ENCODE measurements at places on chromosomes 2 and 18.

DNA sequence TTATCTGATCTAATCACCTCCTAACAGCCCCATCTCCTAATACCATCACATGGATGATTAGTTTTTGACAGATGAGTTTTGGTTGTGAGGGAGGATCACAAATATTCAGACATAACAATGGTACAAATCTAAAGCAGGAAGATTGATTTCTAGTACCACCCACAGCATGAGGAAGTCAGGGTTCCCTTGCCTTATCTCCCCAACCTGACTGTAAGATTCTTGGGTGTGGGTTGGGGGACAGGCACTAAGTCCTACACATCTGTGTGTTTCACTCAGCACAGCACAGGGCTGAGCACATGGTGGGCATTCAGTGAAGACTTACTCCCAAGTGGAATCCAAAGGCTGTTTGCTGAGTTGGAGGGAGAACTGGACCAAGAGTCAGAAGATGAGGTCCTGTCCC, 93.8 kb upstream of the CXCR4 start:
- no peak for DNase-seq

DNA sequence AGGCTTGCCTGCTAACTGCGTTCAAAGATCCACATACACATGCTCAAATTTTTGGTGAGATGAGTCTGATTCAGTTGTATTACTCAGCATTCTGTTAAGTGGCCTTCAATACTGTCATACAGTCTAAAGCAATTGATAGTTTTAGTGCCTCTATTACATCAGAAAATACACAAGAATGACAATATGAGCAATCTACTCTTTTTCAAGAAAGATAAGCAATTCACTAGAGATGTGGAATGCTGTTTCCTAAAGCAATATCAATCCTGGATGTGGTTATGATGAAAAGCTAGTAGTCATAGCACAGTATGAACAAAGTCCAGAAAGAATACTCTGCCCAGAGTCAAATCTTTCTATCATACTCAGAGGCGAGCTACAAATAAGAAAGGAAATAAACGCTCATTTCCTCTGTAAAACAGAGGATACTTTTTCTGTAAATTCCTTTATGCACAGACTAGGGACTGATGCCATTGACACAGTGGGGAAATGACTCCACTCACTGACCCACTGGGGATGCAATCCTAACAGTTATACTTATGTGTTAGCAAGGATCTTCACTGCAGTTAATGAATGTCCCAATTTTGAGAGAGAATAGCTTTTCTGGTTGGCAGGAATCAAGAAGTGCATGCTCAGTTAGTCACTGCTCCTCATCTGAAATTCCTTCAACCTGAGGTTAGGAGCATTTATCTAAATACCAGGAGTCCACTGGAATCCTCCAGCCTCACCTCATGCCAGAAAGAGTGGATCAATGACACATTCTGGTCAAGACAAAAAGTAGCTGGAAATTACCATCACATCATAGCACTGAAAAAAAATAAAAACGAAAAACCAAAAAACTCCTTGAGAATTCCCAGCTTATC, 83.3 kb downstream of the PDE11A start:
- DNase-seq = no peak

DNA sequence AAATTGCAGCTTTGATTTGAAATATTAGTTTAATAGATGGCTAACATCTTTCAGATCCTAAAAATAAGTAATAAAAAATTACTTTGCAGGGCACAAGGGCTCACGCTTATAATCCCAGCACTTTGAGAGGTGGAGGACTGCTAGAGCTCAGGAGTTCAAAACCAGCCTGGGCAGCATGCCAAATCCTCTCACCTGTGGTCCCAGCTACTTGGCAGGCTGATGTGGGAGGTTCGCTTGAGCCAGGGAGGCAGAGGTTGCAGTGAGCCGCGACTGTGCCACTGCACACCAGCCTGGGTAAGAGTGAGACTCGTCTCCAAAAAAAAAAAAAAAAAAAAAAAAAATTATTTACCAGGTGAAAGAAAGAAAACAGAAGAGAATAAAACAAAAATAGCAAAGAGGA, 449.8 kb downstream of the NRXN1 start:
- no peak for DNase-seq

- DNase-seq = no peak
Measured at GRCh38 chr2:129239141-129239540, 740.3 kb upstream of the RAB6C start.

GRCh38 chr2:60353863-60354262, 199.6 kb downstream of the BCL11A start:
- no peak for DNase-seq
